Fibroblast of the aortic adventitia (primary cell): ENCODE measurements at places on chromosomes 16 and 17. TPM values are rescaled to one million over a fixed set of nuclear protein-coding genes. Genes with fewer than 3 reads are reported as not detected.

The MTSS2 gene
- total RNA-seq: 8.3 and 24.0 TPM in 2 replicates

The ADCY7 gene
- 7.4 and 26.0 TPM in 2 replicates for total RNA-seq

The ANKS4B gene
- total RNA-seq: not detected in 2 replicates

The RNF227 gene
- 2.8 and 27.4 TPM in 2 replicates for total RNA-seq

The USP43 gene
- not detected in 2 replicates for total RNA-seq
